ENCODE measurements at places on chromosomes 1 and 21. TPM values are rescaled to one million over a fixed set of nuclear protein-coding genes. Genes with fewer than 3 reads are reported as not detected.

DNA sequence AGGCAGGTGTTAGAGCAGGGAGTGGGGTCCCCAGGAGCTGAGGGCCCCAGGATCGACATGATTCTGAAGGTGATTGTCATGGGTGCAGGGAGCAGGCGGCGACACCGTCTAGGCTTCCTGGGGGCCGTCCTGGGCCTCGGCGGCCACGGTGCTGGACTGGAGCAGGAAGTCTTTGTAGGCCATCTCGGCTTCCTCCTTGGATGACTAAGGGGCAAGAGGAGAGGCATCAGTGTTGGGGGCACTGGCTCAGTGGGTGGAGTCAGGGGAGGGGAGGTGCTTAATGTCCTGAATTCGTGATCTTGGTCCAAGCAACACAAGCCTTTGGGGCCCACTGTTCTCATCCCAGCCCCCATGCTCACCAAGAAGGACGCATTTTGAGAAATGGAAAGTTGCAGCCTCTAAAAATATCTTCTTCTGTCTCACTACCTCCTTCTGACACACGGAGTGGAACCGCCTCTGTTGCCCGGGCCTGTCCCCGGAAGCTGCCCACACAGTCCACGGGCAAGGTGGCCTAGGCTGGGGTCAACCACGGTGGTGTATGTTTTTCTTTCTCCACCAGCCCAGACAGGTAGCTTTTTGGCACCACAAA lies 8.6 kb upstream of the FCMR start:
- no peak overlapping the region for H3K4me3 ChIP-seq
- no peak overlapping the region for H3K27ac ChIP-seq
- H3K4me1 ChIP-seq, result no peaks in the 10 kb centered on the region
- no peaks in the 10 kb centered on the region for H3K36me3 ChIP-seq
- peak; percentile 72 for DNase-seq
- no peaks in the 10 kb centered on the region for H3K27me3 ChIP-seq

GRCh38 chr21:34886240-34887104 lies 162.6 kb downstream of the RUNX1 start:
- peaks cover 2% of the 10 kb centered on the region for H3K4me1 ChIP-seq
- H3K36me3 ChIP-seq, result no peaks in the 10 kb centered on the region
- H3K27me3 ChIP-seq, result no peaks in the 10 kb centered on the region
- H3K27ac ChIP-seq, result peak overlapping the region; percentile 34

Gene MR1
- total RNA-seq, result 23.9 TPM

GRCh38 chr1:65948609-65949229 lies 156.0 kb downstream of the PDE4B start:
- DNase-seq, result no peak
- H3K4me1 ChIP-seq, result no peaks in the 10 kb centered on the region
- no peak overlapping the region for H3K27ac ChIP-seq
- H3K27me3 ChIP-seq, result no peaks in the 10 kb centered on the region
- H3K4me3 ChIP-seq, result no peak overlapping the region

GRCh38 chr1:118159569-118159968 lies 25.5 kb downstream of the SPAG17 start:
- no peaks in the 10 kb centered on the region for H3K4me1 ChIP-seq
- H3K36me3 ChIP-seq, result no peaks in the 10 kb centered on the region
- no peak overlapping the region for H3K4me3 ChIP-seq
- DNase-seq, result no peak
- no peaks in the 10 kb centered on the region for H3K27me3 ChIP-seq

GRCh38 chr1:225941187-225941941 lies at the start of gene LEFTY2:
Gene LEFTY2, minus strand, starts transcription at chr1:225941220. Its CDS starts 80 bp downstream, at chr1:225941140.
- no peak within 1 kb of the TSS for H3K4me3 ChIP-seq
- H3K4me1 ChIP-seq, result no peaks in the 10 kb centered on the region
- no peaks in the 10 kb centered on the region for H3K27me3 ChIP-seq
- H3K27ac ChIP-seq, result peak within 1 kb of the TSS; percentile 67
- no peaks in the 10 kb centered on the region for H3K36me3 ChIP-seq

DNA sequence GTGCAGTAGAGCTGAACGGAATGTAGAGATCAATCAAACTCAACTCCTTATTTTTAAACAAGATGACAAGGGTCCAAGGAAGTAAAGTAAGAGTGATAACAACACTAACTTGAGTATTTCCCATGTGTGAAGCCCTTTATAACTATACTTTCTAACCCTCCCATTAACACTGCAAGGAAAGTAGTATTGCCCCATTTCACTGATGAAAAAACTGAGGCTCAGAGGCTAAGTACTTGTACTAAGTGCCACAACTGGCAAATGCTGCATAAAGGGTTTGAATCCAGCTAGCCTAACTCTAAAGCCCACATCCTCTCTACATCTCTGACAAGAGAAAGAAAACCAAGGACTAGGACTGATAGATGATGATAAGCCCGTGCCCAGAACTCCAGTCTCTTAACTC lies 8.2 kb upstream of the GJA5 start:
- H3K27me3 ChIP-seq, result no peaks in the 10 kb centered on the region
- DNase-seq, result no peak
- peak overlapping the region; percentile 38 for H3K4me3 ChIP-seq
- H3K27ac ChIP-seq, result peak overlapping the region; percentile 97
- no peaks in the 10 kb centered on the region for H3K36me3 ChIP-seq
- H3K4me1 ChIP-seq, result peaks cover 12% of the 10 kb centered on the region

DNA sequence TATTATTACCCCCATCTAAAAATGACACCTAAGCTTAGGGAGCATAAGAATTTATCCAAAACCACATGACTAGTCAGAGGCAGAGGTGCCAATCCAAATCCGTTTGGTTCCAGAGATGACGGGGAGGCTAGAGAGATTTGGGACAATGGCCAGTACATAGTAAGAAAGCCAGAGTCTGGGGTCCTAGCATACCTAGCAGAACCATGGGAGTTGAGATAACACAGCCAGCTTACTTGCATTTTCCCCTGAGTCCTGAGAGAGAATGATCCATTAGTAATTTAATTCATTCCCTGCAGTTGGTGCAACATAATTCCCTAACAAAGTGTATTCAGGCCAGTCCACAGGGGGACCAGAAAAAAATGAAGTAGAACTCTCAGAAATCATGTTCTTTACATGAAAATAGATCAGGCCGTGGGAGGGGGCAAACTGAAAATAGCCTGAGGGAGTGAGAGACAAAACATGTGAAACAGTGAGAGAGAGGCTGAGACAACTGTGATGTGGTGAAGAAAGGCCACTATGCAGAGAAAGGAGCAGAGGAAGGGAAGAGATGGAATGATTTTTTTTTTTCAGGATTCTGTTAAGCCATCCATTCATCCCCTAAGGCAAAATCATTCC lies 243.3 kb downstream of the BRINP2 start:
- H3K4me1 ChIP-seq, result no peaks in the 10 kb centered on the region
- no peak for DNase-seq
- H3K27me3 ChIP-seq, result no peaks in the 10 kb centered on the region
- no peak overlapping the region for H3K4me3 ChIP-seq
- no peaks in the 10 kb centered on the region for H3K36me3 ChIP-seq
- no peak overlapping the region for H3K27ac ChIP-seq

DNA sequence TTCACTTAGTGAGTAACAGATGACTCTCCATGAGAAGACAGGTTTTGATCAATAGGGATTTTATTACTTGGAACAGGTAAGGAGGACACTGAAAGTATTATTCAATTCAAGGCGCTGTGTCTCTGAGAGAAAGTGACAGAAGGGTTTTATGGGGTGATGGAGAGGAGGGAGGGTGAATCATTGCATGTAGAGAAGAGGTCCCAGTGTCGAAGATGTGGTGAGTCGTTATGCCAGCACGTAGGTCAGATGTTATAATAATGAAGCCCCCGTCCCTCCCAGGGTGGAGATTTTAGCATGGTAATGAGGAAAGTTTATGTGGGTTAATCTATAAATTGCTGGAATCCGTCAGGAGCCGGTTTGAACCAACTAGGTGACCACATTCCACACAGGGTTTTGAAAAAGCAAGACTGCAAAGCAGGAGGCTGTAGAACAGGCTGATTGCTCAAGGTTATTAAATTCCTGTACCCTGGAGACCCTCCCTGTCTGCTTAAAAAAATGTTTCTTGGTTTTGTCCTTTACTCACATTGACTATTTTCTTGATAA lies 586.4 kb upstream of the TMPRSS15 start:
- no peak overlapping the region for H3K27ac ChIP-seq
- no peak for DNase-seq
- H3K4me3 ChIP-seq, result no peak overlapping the region

GRCh38 chr1:106292130-106292529 lies 764.3 kb upstream of the PRMT6 start:
- H3K4me3 ChIP-seq, result no peak overlapping the region
- H3K27me3 ChIP-seq, result no peaks in the 10 kb centered on the region
- H3K36me3 ChIP-seq, result no peaks in the 10 kb centered on the region
- H3K4me1 ChIP-seq, result no peaks in the 10 kb centered on the region
- DNase-seq, result no peak

Gene CYP2J2
- 0.16 TPM for total RNA-seq

Measured in aorta (tissue), 5 donors.